Stimulated activated naive CD4-positive, alpha-beta T cell treated with Interleukin-2 at 50 U/mL for 16 hours (primary cell): ENCODE measurements at places on chromosomes 2 and 18.

GRCh38 chr2:62054916-62055450, 140.9 kb upstream of the B3GNT2 start:
- DNase-seq: no peak

- no peak for DNase-seq
Measured at GRCh38 chr2:65018141-65018582, 29.0 kb downstream of the SLC1A4 start.

DNA sequence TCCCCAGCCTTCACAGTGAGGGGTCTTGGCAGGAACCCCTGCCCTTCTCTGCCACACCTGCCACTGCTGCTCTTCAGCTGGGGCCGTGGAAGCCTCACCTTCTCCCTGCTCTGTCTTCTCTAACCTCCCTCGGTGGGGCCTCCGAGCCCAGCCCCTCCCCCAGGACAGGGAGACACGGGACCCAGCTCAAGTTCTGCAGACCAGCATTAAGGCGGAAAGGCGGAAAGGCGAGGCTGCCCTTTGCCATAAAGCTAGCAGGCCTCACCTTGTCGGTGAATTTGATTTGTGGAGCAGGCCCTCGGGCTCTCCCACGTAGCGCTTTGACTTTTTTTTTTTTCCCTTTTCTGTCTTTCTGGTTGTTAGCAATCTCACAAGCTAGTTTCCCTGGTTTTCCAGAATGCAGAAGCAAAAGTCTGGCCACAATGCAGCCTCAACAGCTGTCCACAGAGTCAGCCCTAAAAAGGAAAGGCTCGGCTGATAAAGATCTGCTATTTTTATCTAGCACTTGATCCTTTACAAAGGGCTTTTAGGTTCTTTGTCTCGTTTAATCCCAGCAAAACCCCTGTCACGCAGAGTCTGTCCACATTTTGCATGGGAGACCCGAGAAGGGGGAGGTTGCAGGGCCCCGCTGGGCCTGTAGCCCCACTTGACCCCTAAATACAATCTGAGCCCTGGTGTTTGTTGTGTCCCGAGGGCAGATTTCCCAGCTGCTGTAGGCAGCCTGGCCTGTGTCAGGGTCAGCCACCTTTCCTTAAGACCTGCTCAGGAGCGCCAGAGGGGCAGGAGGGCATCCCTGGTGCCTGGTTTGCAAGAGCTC, 6.0 kb downstream of the ITM2C start:
- no peak for DNase-seq

- DNase-seq: no peak
Measured at GRCh38 chr18:51491678-51492372, 294.3 kb upstream of the MEX3C start.

- no peak for DNase-seq
Measured at GRCh38 chr18:48791636-48792105, 159.1 kb downstream of the SMAD7 start.

DNA sequence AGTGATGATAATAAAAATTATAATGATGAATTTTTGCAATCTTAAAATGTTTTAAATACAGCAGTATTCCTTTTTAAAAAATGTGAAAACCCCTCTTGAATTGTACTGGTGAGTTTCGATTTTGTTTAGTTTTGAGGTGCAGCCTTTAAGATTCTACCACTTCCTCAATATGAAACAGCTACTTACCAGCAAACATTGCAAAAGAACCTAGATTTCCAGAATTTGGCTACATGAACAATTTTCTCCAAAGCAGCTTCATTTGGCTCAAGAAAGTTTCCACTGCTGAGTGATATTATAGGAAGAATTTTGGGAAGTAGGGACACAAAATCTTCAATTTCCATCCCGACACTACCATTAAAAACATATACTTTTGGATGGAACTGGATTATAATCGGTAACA, 12.0 kb downstream of the TCF4 start:
- no peak for DNase-seq

GRCh38 chr18:52582516-52582915, 242.5 kb downstream of the DCC start:
- no peak for DNase-seq

DNA sequence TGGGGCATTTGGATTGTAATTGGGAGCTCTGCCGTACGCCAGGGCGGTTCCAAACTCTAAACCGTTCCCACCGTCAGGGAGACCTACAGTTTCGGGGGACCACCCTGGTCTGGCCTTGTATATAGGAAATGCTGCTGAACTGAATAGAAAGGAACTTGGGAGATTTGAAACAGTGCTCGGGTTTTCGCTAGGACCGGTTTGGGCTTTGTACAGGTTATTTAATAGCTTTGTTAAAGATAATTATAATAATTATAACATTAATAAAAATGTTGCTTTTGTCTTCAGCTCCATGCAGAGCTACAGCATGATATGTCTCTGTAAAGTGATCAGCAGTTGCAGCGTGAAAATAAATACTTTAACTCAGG, 2.4 kb downstream of the SP5 start:
- DNase-seq: no peak
